ENCODE measurements at places on chromosomes 2 and 18. TPM values are rescaled to one million over a fixed set of nuclear protein-coding genes. Genes with fewer than 3 reads are reported as not detected.

- no peak for DNase-seq
Observed at GRCh38 chr18:48800876-48801727, 149.7 kb downstream of the SMAD7 start.

DNA sequence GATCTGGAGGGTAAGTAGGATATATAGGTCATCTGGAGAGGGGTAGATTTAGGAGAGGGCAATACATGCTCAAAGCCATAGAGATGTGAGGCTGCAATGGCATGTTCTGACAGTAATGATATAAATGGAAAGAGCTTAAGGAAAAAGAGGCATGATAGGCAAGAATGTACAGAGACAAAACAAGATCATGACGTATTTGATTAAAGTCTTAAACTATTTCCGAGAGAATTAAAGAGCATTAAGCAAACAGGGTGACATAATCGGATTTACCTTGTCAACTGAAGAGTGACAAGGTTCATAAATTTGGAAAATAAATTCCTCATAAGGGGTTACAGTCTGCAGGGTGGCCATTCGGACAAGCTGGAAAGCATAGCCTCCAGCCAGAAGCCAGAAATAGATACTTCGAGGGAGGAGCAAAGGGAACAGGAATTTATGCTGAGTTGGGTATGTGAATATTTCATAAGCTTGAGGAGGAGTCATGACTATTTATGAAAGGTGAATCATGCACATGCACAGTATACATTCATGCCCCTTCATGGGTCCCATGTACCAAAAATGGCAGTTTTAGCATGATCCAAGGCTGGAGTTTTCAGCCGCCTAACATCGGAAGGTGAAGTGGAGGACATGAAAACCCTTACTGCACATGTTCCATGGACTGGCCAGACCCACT lies 396.2 kb upstream of the VWC2L start:
- no peak for DNase-seq

DNA sequence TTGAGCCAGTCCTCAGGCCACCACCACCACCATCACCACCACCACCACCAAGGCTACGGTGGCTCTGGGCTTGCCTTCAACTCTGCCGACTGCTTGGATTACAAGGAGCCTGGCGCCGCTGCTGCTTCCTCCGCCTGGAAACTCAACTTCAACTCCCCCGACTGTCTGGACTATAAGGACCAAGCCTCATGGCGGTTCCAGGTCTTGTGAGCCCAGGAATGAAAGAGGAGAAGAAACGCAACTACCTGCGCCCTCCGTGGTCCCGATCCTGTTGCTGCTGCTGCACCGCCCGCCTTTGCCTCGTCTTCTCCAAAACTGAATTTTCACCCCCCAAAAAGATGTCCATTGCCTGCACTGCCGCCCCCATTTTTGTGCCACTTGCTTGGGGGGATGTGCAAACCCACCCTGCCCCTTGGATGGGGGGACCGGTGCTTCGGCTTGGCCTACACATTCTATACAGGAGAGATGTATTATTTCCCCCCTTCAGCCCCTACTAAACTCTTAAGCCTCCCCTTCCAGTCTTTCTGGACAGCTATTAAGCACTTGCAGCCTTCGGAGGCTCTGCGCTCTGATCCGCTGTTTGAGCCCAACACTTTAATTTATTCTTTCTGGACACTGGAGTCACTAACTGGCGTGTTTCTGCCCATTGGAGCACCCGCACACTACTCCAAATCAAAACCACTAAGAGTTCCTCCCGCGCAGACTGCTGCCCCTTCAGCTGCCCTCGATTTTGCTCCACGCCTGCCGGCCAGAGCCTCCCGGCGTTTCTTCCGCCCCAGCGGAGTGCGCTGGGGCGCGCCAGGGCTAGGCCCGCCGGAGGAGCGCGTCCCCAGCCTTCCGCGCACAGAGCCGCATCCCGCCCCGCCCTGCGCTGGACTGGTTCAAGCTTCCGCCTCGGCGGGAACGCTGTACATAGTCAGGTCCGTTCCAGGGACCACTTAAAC lies 5.7 kb downstream of the OTX1 start:
- DNase-seq = no peak

DNA sequence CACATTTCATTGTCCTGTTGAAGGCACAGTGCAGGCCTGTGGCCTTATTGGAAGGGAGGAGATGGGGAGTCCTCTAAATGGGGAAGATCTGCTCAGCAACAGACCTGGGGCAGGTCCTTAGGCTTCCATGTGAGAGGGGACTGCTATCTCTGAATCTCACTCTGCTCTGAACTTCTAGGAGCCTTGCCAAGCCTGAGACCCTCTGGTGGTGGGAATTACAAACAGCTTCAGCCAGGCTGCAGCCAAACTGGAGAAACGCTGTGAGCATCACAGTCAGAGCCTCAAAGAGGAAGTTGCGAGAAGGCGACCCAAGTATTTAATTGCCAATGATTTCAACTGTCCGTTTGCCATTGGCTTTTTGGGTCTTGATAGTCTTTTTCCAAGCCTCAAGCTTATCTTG lies 66.8 kb upstream of the MC2R start:
- no peak for DNase-seq

DNA sequence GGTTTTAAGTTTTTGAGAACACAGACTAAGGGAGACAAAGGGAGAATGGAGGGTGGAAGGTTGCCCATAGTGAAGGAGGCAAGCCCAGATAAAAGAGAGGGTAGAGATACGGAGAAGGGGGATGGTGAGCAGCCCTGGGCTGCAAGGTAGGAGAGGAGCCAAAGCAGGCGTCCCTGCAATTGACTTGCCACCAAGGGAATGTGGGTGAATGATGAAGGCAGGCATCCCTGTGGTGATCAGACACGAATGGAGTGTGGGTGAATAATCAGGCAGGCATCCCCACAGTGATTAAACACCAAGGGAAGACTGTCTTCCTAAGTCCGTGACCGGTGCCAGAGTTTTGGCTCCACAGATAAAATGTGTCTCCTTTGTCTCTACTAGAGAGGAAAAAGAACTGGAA lies 16.5 kb upstream of the ALPK2 start:
- no peak for DNase-seq

DNA sequence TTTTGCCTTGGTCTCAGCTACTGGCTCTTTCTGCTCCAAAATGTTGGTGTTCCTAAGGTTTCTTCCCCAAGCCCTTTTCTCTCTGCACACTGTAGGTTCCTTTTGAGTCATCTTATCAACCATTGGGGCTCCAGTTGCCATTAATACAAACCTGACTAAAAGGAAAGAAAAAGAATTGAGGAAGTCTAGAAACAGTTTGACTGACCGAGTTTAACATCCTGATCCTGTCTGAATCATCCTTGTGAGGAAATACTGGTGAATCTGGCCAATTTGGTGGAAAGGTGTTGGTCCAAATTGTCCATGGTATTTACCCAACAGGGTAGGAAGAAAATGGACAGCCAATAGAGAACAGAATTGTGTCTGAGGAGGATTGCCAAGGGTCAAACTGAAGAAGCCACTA lies 38.3 kb downstream of the CRYGD start:
- DNase-seq = no peak

- DNase-seq = peak; percentile 44
Observed at GRCh38 chr2:147460155-147460554, 384.7 kb upstream of the ACVR2A start.

DNA sequence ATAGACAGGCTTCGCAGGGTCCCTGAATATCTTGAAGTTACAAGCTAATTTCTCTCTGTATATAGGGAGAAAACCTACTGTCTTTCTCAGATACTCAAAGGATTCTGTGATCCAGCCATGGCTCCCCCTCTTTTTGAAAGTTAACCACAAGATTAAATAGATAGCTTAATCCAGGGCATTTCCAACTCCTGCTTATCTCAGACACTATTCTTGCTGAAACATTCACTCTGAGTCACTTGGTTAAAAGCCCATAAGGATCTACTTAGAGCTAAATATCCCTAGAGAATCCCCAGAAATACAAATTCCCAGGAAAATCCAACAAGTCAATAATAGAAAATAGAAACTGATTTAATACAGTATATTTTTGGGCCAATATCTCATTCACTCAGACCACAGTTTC lies 179.1 kb upstream of the LYPD1 start:
- DNase-seq = peak; percentile 29

DNA sequence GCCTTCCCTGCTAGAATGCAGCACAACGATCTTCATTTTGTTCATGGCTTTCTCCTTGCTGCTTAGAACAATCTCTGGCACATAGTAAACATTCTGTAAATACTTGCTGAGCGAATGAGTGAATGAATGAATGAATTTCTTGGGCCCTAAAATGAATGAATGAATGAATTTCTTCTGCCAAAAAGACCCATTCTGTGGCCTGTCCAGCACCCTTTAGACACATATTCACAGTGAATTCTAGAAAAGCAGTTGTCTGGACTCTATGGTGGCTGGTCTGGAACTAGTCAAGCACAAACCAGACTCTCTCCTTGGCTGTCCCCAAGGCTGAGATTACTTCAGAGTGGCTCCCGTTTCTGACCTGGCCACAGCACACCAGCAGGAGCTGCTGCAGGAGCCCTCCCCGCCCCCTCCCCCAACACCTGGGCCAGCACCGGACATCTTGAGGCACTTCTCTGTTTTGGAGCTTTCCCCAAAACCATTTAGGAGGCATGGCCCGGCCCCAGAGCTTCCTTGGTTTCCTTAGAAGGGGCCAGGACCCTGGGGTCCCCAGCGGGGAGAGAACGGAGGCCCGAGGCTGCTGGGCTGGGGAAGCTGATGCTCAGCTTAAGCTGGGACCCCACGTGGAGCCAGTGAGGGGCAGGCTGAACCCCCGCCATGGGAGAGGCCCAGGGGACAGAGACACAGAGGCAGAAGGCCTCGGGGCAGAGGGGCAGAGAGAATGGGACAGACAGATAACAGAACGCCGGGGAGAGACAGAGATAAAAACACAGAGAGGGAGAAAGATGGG lies 159.0 kb downstream of the ZFP36L2 start:
- DNase-seq = no peak

DNA sequence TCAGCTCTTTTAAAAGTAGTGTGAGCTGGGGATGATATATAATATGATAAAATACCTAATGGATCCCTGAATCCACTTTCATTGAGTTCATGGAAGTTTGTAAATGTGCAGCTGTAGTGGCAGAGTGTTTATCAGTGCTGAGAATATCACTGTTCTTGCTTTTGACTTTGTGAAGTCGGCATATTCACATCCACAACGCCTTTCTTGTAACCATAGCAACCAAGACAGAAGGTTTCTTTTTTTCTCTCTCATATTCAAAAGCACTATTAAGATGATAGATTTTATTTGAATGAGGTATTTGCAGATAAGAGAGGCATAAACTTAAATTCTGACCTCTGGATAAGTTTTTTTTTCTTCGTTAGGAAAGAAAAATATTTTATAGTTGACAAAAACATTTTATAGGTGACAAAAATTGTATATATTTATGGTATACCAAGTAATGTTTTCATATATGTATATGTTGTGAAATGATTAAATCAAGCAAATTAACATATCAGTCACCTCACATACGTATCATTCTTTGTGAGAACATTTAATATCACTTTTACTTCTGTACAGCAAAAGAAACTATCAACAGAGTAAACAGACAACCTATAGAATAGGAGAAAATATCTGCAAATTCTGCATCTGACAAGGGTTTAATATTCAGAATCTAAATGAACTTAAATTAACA lies 130.0 kb downstream of the PLCL1 start:
- DNase-seq = no peak

- DNase-seq = no peak
Observed at GRCh38 chr2:9807555-9808305, 35.5 kb upstream of the TAF1B start.

GRCh38 chr2:38065502-38066135 lies 10.3 kb downstream of the CYP1B1 start:
- no peak for DNase-seq

GRCh38 chr2:148699830-148700229 lies 55.3 kb downstream of the EPC2 start:
- DNase-seq = no peak

DNA sequence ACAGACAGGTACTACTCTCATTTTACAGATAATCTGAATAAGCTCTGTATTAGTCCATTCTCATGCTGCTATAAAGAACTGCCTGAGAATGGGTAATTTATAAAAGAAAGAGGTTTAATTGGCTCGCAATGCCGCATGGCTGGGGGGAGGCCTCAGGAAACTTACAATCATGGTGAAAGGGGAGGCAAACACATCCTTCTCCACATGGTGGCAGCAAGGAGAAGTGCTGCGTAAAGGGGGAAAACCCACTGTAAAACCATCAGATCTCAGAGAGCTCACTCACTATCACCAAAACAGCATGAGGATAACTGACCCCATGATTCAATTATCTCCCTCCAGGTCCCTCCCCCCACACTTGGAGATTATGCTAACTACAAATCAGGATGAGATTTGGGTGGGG lies 254.4 kb downstream of the KCNE4 start:
- peak; percentile 52 for DNase-seq

DNA sequence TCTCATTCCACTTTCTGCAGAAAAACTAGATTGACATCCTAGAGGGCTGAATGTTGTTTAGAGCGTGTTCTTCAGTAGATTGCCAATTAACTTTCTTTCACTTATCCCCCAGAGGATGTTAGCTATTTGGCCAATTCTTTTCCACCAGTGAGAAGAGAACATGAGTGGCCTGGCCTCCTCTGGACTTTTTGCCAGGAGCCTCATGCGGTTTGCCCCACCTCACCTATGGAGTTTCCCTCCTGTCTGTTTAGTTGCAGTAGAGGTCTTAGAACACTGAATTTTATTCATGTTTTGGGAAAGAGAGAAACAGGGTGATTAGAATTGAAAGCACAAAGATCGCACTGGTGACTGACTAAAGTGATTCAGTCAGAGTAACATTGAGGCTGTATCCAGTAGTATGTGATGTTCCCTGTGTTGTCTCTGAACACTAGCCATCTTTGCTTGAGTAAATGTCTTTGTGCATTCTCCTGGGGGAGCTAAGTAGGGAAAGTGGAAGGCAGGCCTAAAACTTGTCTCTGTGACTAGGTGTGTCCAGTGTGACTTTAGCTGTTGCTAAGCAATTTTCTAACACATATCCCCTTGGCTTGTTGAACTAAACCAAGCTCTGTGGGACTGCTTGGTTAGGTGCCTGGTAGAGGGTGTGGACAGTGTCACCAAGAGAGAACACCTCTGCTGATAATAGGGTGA lies 34.0 kb downstream of the UGP2 start:
- DNase-seq = peak; percentile 34

- no peak for DNase-seq
Observed at GRCh38 chr2:35852-36251, 10.5 kb downstream of the FAM110C start.

- no peak for DNase-seq
Observed at GRCh38 chr2:223668302-223668998, 66.3 kb upstream of the SCG2 start.

DNA sequence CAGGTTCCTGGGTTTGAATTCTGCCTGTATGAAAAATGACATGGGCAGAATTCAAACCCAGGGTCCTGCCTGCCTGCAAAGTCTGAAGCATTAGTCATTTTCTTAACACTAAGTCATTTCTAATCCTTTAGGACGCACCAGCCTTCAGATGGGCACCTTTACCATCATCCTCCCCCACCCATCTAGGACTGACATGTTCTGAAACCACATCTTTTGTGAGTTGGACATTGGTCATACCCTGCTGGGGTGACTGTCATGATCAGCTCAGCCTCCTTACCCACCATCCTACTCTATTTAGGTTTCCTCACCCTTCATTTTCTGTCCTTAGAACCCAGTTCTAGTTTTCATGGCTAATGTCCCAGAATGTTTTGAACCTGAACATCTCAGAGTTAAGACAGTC lies 104.9 kb downstream of the TRIB2 start:
- no peak for DNase-seq

The BCL2 gene
- 1.5 TPM for polyA plus RNA-seq

The AMMECR1L gene
- polyA plus RNA-seq = 16.8 TPM

The FKBP1B gene
- 11.9 TPM for polyA plus RNA-seq

The LRP2 gene
- polyA plus RNA-seq = not detected

The MAPRE3 gene
- polyA plus RNA-seq = 21.0 TPM

The KCNG2 gene
- polyA plus RNA-seq = 0.53 TPM

The IL1R2 gene
- 0.51 TPM for polyA plus RNA-seq

The LYPD1 gene
- polyA plus RNA-seq = 4.3 TPM

The LRATD1 gene
- polyA plus RNA-seq = 2.2 TPM

The CBLN2 gene
- polyA plus RNA-seq = 0.02 TPM

The RFX8 gene
- polyA plus RNA-seq = 4.3 TPM
